AG04449 (cell line): ENCODE measurements at places on chromosomes 2 and 18.

DNA sequence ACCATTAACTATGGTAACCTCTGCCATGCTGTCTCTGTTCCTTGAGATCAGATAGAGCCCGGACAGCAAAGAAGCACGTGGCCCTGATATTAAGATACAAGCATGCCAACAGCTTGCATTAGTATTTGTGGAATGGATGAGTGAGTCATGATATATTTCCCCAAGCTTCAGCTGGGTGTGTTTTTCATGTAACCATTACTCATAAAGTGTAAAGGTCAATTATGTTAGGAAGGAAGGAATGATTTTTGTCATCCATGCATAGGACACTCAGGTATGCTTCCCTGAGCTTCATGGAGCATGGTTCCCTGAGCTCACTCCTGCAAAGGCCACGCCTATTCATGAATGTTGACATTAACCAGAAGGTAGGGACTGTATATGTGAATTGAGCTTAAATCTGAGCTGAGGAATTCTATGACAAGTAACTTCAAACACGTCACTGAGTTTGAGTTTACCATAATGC, 74.6 kb downstream of the ARL4C start:
- DNase-seq: peak; percentile 82

DNA sequence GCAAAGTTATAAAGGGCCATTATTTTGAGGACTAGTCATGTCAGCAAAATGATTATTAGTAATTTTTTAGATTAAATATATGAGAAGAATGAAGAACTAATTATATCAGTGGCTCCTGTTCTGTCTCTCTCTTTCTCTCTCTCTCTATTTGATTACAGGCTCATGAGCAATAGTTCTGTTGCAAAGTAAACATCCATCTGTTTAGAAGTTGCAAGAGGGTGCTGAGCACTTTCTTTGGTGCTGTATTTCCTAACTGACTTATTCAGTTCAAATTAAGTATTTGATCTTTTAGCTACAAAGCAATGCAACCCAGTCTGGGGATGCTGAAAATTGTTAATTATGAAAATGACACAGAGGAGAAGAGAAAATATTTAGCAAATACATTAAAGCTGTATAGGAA, 408.1 kb upstream of the UBE2E3 start:
- no peak for DNase-seq

- no peak for DNase-seq
Observed at GRCh38 chr2:180614776-180615175, 365.6 kb upstream of the UBE2E3 start.

DNA sequence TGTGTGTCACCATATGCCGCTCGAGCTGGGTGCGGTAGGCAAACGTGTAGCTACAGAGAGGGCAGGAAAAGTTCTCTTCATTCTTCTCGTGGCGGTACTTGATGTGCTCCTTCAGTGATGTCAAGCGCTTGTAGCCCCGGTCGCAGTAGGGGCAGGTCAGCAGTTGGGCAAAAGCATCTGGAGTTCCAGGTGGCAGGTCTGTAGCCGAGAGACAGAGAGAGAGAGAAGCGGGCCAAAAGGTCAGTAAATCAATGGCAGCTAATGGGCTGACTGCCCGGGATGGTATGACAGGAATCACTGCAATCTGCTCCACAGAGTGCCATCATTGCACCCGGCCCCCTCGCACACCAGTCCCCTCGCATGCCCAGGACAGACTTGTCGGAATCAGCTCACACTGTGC, 116.0 kb downstream of the ZEB2 start:
- DNase-seq: no peak

- peak; percentile 40 for DNase-seq
Observed at GRCh38 chr2:224836263-224836662, 120.1 kb upstream of the CCDC195 start.

- DNase-seq: no peak
Observed at GRCh38 chr2:210895132-210895531, 338.7 kb downstream of the CPS1 start.

DNA sequence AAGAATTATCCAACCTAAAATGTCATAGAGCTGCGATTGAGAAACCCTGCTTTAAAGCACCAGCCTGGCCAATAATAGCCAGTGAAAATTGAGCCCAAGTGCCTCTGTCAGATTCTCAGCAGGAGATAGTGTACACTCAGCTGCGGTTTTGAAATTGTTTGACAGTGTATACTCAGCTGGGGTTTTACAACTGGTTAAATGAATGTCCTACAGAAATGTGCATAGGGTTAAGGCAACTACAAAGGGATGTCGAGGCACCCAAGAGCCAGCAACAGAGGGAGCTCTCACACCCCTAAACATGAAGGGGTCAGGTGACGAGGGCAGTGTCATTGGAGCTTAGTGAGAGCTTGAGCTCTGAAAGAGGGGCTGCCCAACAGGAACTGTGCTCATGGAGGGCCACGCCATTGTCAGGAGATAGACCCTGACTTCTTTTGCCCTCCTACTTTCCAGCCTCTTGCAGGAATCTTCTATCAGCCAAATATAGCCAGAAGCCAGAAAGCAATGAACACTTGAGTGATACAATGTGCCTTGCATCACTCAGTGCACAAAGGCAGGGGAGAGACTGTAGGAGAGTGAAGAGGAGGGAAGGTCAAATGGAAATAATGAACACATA, 15.1 kb downstream of the ACTG2 start:
- no peak for DNase-seq

- no peak for DNase-seq
Observed at GRCh38 chr2:64769392-64770044, 115.8 kb upstream of the SERTAD2 start.
